ENCODE measurements at places on chromosomes 16 and 17.

- H3K27ac ChIP-seq = peak overlapping the region; percentile 99
- peak overlapping the region; percentile 84 for H3K4me3 ChIP-seq
- H3K27me3 ChIP-seq = no peaks in the 10 kb centered on the region
- DNase-seq = peak; percentile 28
- H3K36me3 ChIP-seq = no peaks in the 10 kb centered on the region
These were observed 887 bp downstream of the ZBTB4 start for GRCh38 chr17:7478276-7479212.

GRCh38 chr17:82783498-82783897 lies 31.6 kb downstream of the TBCD start:
- peaks cover 6% of the 10 kb centered on the region for H3K4me1 ChIP-seq
- no peaks in the 10 kb centered on the region for H3K27me3 ChIP-seq
- no peak overlapping the region for H3K4me3 ChIP-seq
- H3K27ac ChIP-seq = no peak overlapping the region

- H3K27me3 ChIP-seq = peaks cover 61% of the 10 kb centered on the region
- H3K4me1 ChIP-seq = no peaks in the 10 kb centered on the region
- DNase-seq = no peak
- no peak overlapping the region for H3K4me3 ChIP-seq
- H3K36me3 ChIP-seq = no peaks in the 10 kb centered on the region
These were observed 10.5 kb upstream of the RBFOX3 start for GRCh38 chr17:79621151-79621943.

DNA sequence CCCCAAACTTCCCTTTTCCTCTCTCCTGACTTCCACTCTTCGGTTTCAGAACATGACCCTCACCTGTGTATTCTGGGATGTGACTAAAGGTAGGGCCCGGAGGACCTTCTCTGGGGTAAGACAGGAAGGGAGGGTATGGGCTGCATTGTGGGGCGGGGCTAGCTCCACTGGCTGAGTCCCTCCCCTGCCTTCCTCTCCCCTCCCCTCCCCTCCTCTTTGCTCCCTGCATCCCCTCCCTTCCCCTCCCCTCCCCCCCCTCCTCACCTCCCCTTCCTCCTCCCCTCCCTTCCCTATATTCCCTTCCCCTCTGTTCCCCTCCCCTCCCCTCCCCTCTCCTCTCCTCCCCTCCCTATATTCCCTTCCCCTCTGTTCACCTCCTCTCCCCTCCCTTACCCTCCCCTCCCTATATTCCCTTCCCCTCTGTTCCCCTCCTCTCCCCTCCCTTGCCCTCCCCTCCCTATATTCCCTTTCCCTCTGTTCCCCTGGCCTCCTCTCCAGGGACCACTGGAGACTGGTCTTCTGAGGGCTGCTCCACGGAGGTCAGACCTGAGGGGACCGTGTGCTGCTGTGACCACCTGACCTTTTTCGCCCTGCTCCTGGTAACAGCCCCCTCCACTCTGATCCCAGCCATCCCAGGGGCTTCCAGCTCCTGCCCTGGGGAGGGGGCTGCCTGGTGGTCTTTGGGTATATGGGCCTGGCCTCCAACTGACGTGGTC lies 11.8 kb downstream of the ADGRG3 start:
- no peaks in the 10 kb centered on the region for H3K27me3 ChIP-seq
- DNase-seq = no peak
- H3K36me3 ChIP-seq = no peaks in the 10 kb centered on the region
- H3K4me3 ChIP-seq = no peak overlapping the region

DNA sequence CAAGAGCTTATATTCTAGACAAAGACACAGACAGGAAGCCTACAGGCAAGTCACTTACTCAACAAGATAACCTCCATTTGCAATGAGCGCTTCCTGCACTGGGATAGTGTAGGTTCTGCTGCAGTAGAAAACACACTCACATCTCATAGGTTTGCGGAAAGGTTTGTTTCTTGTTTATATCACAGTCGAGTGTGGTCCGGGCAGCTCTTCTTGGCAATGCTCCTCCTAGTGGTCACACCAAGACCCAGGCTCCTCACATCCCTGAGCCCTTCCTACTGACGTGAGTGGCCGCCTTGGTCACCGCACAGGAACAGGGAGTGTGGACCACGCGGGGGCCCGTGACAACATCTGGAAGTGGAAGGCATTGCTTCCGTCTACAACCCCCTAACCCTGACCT lies 48.0 kb upstream of the RBFOX3 start:
- peak; percentile 14 for DNase-seq
- peaks cover 14% of the 10 kb centered on the region for H3K4me1 ChIP-seq
- H3K4me3 ChIP-seq = no peak overlapping the region
- no peaks in the 10 kb centered on the region for H3K36me3 ChIP-seq
- H3K27ac ChIP-seq = no peak overlapping the region
- peaks cover 18% of the 10 kb centered on the region for H3K27me3 ChIP-seq

- H3K4me3 ChIP-seq = no peak overlapping the region
- H3K27me3 ChIP-seq = peaks cover 10% of the 10 kb centered on the region
- peak overlapping the region; percentile 45 for H3K27ac ChIP-seq
- no peak for DNase-seq
- H3K4me1 ChIP-seq = no peaks in the 10 kb centered on the region
- H3K36me3 ChIP-seq = no peaks in the 10 kb centered on the region
These were observed 1.2 kb upstream of the KRT17 start for GRCh38 chr17:41625602-41626001.

- DNase-seq = peak; percentile 90
- H3K27ac ChIP-seq = peak within 1 kb of the TSS; percentile 97
- peak within 1 kb of the TSS; percentile 77 for H3K4me3 ChIP-seq
- H3K36me3 ChIP-seq = peaks cover 11% of the 10 kb centered on the region
These were observed at the start of gene CFDP1 for GRCh38 chr16:75432828-75433731. Gene CFDP1 (minus strand): TSS chr16:75433503. CDS start chr16:75433352, 151 bp downstream.
